ENCODE measurements at places on chromosomes 4 and X.

DNA sequence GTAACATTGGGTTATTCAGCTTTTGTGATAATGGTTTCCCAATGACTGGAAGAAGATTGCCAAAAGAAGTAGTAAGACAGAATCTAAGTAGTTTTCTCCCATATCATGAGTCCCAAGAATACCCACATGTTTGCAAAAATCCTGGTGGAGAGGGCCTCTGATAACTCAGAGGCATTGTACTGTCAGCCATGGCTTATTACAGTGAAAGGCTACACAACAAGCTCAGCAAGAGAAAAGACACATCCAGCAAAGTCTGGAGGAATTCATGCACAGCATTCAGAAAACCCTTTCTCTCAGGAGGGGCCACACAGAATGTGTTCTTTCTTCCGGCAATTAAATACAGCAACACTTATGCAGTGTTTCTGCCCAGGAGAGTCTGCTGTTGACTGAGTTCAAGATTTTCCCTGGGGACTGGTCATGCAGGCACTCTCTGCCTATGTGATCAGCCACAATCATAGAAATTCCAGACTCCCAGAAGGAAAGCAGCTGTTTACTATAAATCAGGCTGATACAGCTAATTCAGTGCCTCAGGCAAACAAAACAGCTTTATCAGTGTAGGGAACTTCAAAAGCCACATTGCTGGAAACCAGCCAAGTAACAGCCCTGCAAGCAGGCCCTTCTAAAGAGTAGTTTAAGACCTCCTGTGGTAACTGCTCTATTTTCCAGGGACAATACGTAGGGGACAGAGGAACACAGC is 937.1 kb downstream of the CCSER1 start:
- DNase-seq = no peak

DNA sequence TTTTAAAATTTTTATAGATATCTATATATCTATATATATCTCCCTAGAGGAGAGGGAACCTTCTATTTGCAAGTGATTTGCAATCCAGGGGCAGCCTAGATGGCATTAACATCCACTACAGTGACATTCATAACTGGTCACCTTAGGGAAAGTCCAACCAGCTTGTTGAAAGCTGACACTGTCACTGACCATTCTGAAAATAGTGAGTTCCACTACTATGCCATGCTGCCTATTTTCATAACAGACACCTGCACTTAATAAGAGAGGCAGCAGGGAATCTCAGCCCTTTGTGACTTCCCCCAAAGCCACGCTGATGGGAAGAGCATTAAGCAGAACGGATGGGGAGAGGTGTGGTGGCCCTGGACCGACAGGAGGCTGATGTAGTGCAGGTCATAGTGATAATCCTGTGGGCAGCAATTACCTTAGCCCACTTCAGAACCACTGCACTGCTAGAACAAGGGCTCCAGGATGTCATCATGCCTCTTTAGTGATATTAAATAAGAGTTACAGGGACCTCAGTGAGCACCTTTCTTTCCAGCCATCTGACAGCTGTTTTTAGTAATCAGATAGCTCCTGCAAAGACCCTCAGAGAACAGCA is 51.3 kb downstream of the GPRIN3 start:
- DNase-seq = no peak

- DNase-seq = no peak
Measured at GRCh38 chr4:175109933-175110332, 191.8 kb downstream of the ADAM29 start.

DNA sequence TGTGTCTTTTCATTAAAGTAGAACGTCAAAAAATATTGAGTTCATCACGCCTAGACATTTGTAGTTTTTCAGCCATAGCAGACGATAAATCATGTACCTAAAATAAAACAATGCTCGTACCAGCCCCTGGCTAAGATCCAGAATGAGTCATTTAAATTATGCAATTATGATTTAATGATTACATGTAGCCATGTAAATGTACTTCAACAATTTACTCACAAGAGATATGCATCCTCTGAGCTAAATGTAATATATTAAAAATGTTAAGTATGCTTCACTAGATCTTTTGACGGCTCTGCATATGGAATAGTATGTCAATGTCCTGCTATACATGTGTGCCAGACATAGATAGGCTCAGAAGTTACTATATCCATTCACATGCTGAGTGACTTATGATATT is 1077.8 kb downstream of the ARAP2 start:
- no peak for DNase-seq

DNA sequence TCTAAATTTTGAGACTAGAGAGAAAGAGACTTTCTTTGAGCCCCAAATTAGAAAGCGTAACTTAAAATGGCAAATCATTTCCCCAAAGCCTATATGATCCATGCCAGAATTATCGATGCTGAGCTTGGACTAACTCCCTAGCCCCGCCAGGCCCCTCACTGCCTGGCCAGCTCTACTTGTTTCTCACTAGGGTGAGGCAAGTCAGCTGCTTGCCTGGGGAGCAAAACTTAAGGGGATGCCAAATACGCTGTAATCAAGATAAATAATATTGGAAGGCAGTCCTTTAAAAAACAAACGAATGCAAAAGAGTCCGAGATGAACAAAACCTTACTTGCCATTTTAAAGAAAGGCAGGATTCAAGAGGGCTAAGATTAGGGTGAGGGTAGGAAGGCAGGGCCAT is 236.0 kb downstream of the FRMPD4 start:
- DNase-seq = no peak

- no peak for DNase-seq
Measured at GRCh38 chrX:68832101-68832416, 3.2 kb downstream of the EFNB1 start.

DNA sequence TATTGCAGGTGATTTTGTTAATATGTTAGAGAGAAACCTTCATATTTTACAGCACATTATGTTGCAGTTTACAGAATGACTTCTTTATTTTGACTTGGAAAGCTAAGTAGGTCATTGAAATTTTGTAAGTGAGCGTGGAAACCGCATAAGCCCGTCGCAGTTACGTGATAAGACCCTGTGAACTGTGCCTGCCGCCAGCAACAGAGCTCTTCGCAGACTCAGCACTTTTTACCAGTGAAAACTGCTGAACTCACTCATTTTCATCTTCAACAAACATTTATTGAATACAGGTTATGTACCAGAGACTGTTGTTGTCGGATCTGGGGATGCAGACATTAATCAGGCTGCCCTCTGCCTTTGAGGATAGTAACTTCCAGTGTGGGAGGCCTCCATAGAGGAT is 355.7 kb downstream of the HS3ST1 start:
- DNase-seq = no peak

DNA sequence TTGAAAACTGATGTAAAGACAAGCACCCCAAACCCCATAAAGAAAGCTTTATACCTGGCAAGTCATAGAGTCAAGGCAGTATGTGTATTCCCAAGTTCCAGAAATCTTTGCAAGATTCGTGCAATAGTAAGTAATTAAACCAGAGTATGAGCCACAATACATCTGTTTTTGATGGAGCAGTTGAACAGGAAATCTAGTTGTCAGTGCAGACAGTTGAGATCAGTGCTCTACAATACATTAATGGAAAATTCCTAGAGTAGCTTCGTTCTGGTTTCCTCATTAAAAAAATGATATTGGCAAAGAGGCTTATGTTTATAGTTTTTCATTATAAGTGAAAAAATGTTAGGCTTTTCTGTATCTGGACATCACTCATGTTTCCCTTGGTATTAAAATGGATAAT is 575.3 kb downstream of the TRIML1 start:
- no peak for DNase-seq

GRCh38 chr4:168572002-168572401 is 75.2 kb downstream of the PALLD start:
- DNase-seq = no peak

GRCh38 chr4:53790286-53790685 is 199.0 kb upstream of the LNX1 start:
- DNase-seq = no peak

GRCh38 chrX:153651540-153652079 is 4.6 kb downstream of the DUSP9 start:
- DNase-seq = no peak

DNA sequence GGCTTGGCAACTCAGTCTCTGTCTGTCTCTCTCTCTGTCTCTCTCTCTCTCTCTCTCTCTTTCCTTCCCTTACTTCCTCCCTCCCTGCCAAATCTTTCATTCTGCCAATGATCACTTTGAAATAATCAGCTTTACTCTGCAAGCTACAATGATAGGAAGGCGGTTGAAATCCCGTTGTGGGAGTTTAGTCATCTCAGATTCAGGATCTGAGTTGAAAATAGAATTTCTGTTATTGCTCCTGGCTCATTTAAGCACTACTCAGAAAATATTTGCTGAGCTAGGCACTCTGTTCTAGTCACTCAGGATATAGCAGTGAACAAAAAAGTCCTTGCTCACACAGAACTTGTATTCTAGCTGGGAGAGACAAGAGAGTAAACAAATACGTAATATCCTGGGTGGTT is 56.3 kb upstream of the DCTD start:
- no peak for DNase-seq

DNA sequence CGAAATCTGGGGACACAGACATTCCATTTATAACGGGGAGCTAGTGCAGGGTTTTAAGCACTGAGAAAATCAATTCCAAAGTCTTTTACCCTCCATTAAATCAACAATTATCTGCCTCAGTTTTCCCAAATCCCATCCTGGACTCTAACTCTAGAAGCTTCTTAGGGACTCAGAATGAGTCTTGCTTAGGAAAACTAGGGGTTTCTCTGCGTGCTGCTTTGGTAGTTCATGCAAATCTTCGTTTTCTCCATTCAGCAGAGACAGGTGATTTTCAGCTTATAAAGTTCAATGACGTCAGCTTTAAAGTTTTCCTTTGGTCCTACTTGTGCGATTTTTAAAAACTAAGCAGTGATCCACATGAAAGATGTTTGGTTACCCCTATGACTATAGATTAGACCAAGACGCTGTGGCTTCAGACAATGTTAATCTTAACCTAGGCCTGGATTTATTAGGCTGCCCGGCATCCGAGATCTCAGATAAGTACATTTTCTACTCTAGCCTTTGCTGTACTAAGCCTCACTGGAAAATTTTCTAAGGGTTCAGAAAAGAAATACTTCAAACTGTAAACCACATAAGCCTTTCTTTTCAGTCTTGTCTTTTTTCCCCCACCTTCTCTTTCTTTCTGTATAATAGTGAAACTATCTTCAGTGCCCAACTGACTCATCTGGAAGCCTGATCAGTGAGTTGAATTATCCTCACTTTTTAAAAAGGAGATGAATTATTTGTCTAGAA is 121.4 kb upstream of the GATB start:
- no peak for DNase-seq

DNA sequence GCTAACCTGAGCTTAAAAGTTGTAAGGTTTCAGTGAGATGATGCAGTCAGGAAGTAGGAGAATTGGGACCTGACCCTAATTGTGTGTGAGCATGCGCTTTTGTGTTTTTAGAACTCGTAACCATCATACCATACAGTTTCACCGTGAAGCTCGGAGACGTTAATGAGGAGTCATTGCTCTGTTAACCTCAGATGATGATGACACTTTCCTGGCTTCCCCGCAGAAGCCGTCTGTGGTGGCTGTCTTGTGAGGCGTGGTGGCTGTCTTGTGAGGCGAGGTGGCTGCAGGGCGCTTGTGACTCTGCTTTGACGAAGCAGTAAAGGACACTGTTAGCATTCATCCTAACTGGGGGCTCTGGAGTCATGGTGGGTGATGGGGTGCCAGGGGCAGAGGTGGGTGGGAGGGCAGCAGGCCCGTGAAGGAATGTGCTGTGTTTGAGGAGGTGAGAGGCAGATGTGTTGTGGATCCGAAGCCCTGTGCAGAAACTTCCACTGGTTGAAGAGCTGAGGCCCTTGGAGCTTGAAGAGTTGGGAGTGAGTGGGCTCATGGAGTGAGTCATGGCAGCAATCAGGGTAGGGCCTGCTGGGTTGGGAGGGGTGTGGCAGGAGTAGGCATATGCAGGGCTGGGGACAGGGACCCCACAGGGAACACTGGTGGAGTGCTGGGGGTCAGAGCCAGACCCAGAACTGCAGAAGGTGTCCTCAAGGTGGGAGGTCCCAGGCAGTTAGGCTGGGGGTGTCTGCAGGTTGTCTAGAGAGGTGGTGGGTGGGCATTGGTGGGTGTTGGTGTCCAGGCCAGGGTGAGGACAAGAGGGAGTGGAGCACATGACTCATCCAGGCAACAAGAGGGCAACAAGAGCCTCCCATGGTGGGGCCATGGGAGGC is 57.4 kb downstream of the NSD2 start:
- no peak for DNase-seq

DNA sequence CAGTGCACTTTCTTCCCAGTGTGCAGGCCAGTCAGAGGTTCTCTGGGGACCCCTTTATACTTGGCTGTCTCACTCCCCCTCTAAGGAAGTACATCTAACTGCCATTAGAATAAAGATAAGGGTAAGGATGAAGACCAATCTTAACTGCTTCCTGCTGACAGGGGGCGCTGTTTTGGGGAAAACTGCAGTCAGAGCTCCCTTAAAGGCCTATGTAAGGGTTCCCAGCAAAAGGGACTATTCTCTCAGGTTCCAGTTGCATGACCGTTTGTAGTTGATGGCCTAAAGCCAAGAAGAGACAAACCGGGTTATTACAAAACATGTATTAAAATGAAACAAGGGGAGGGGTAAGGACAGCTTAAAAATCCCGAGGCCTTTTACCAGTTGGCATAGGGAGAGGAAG is 115.6 kb upstream of the SPIN4 start:
- no peak for DNase-seq

DNA sequence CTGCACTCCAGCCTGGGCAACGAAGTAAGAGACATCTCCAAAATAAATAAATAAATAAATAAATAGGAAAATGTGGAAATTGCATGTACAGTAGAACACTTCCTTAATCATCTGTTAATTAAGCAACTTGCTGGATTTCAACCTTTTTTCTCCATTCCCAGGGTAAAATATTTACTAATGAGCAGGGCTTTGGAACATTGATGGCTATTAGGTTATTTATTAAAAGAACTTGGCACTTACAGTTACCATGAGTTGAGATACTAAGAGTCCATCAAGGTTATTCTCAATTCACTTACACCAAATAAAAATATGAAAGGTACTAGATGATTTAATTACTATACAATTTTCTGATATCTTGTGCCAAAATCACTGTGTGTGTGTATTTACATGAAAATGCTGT is 607.1 kb downstream of the PCDH18 start:
- DNase-seq = no peak

DNA sequence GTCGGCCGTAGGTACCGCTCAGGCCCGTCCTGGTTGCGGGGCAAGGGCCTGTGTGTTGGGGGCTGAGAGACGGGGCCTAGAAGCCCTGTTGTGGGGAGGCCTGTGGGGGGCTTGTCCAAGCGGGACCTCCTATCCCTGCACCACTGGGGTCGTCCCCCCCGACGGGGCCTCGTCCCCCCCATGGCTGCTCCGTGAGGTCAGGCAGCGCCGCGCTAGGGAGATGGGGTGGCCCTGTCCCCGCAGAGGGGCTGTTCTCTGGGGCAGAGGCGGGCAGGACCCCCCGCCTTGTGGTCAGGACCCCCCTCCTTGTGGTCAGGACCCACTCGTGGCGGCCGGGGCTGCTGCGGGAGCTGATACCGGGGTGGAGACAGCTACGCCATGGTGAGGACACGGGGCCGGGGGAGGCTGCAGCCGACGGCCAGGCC is 12.1 kb upstream of the GTPBP6 start:
- DNase-seq = no peak

DNA sequence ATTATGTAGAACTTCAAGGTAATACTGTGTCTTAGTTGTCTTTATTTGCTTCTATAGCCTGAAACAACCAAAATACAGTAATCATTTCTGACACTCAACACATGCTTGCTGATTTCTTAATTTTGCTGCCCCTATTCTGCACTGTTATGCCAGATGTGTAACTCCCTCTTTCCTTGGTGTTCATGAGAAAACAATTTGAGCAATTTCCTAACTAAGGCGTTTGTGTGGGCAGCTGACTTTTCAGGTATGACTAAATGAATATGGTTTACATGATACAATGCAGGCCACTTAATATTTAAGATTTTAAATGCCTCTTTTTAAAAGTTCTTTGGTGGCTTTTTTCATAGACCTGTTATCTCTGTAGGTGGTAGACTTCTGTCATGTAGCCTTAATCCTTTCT is 46.1 kb upstream of the CENPE start:
- DNase-seq = no peak
